Activated naive CD8-positive, alpha-beta T cell treated with anti-CD3 and anti-CD28 coated beads for 36 hours (primary cell): ENCODE measurements at places on chromosomes 7 and 10.

GRCh38 chr10:4685904-4686643 lies 139.9 kb upstream of the AKR1E2 start:
- DNase-seq: no peak

DNA sequence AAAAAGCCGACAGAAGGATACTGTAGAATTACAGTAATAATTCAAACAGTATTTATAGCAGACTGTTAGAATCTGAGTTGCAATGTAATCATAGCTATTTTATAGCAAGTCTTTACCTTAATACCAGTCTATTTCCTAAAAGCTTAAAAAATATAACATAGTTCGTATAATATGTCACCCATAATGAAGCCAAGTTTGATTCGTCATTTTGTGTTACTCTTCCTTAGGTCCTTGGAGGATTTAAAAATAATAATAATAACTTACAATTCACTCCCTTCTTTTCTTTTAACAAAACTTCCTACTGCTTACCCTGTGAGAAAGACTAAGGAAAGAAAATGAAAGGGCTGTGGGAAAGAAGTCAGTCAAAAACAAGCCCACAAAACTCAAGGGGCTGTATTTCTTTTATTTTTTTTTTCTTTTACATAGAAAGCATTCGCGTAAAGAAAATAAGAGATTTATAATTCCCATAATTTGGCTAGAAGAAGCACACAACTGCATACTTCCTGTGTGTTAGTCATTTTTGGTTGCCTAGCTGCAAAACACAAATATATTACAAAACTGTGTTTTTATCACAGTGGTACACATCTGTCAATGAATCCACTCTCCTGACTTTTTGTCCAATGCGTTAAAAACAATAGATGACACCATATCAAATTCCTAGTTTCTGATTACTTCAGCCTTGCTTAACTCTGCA lies 187.2 kb upstream of the CELF2 start:
- DNase-seq: no peak

DNA sequence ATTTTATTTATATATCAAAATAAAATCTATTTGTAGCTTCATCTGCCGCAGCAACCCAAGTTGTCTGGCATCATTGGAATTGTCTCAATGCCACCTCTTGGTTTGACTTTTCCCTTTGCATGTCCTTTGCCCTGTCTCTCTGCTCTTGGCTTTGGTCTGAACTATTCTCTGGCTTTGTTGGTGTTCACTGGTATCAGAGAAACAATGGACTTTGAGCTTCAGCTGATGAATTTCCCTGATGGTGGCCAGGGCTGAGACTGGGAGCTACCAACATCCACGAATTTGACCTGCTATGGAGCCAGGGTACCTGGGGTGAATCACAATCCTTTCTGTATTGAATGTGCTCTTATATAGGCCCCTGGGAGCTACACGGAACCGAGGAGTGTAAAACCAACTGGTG lies 311.7 kb upstream of the KIAA1217 start:
- no peak for DNase-seq

DNA sequence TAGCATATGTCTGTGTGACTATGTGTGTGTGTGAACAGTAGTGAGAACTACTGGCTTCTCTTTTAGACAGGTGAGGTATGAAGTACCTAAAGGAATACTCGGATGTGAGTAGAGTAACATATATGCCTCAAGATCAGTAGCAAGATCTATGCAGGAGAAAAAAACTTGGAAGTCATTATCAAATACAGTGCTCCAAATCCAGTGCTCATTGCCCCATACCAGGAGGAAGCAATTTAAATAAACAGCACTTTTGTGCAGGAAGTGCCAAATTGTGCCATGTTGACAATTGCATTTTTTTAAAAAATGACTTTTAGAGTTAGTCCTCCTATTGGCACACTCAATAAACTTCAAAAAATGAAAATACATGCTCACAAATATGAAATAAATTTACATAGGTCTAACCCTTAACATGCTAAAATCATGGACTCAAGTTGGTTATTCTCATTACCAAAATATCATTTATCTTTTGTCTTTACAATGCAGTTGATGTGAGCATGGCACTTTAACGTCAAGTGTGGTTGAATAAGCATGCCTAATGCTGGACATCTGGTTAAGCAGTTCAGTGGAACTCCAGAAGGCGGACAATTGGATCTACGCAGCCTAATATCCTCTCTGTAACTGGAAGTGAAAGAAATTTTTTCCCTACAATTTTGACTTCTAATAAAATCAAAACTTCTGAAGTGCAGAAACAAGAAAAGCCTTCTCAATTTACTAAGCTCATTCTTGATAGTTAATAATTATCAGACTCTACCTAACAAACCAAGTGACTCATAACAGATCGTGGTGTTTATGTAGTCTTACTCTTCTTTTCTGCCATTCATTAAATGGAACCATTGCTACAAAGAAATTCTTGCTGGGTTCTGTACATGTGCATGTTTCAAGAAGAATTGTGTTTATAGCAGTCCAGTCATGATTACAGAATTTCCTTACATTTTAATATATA lies 195.2 kb downstream of the MDFIC start:
- DNase-seq: no peak

DNA sequence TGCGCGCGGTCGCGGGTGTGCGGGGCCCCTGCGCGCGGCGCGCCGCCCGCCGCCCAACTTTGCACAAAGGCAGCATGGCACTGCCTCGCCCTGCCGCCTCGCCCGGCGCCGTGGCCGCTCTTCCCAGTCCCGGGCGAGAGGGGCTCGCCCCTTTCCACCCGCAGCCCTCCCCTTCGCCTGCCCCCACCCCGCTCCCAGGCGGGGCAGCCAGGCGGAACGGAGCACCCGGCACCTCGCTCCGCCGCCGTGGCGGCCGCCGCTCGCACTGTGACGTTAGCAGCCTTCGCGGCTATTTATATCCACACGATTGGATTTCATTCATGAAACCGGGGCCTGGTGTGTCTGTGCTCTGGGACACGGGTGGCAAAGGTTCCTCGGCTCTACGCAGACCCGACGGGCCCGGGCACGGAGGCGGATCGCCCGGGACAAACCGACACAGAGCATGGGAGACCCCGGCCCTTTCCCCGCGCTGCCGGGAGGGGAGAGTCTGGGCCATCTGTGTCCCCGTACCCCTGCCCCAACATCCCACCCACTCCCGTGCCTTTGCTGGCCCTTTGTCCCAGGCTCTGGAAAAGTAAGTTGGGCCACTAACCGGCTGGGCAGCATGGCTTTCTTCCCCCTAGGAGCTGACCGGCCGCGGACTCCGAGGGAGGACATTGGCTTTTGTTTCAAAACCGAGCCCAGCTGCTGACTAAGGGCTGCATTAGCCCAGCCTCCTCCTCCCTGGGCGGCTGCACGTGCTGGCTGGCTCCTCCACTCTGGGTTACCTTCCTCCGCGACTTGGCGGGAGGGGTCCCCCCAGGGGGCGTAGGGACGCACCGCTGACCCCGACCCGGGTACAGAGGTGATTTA lies at the start of gene RHOBTB1:
RHOBTB1 (minus strand) TSS at position 128 of the 852 bp plus-strand sequence. CDS start 32,643 bp downstream, outside the sequence.
- peak; percentile 32 for DNase-seq

DNA sequence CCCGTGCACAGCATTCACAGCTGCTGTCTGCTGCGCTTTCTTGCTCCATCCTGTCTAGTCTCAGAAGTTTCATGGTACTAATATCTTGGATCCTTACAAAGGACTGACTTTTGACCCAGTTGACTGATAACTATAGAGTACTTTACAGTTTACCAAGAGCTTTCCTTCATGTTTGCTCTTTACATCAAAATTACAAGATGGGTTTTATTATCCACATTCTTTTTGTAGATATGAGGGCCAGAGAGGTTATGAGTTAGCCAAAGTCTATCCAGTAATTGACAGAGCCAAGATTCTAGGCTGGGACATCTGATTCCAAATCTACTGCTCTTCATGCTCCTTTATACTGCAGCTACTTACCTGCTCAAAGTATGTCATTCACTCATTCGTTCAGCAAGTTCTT lies 218.2 kb downstream of the AUTS2 start:
- DNase-seq: no peak

DNA sequence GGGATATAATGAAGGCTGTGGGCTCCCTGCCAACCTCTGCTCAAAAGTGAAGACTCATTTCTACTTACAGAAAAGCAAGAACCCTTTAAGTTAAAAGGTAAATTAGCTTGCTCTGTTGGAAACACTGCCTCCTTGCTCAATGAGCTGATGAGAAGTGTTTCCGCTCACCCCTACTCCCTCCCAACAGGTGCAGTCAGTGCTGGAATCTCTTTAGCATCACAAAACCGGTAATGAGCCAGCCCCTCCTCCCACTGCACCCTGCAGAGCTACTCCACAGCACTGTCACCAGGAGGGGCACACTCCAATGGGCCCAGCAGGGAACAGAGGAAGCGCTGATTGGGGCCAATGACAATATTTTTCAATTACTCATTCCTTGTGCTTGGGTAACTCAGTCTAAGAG lies 262.5 kb downstream of the TCERG1L start:
- no peak for DNase-seq

DNA sequence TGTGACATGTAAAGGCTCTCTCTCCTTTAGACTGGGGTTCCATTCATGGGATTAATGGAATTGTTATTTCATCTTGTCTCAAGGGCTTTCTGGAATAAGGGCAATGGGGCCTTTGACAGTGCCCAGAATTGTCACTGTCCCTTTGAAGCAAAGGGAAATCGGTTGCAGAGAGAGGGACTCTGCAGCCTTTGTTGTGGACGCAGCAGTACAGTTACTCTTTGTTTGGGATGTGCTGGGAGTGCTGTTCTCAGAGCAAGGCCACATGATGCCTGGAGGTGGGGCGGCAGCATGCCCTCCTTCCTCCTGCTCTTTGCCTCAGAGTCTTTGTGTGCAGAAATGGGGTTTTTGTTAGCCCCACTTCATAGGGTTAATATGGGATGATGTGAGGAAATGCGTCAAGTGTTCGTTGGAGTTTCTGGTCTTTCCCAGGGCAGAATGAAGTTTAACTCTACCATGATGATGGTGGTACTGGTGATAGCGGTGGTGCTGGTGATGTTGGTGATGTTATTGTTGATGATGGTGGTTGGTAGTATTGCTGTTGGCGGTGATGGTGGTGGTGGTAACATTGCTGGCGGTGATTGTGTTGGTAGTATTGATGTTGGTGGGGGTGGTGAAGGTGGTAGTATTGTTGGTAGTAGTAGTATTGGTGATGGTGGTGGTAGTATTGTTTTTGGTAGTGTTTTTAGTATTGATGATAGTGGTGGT lies 45.3 kb downstream of the DOCK1 start:
- no peak for DNase-seq

- DNase-seq: no peak
Measured at GRCh38 chr10:796233-796632, 106.8 kb upstream of the DIP2C start.

DNA sequence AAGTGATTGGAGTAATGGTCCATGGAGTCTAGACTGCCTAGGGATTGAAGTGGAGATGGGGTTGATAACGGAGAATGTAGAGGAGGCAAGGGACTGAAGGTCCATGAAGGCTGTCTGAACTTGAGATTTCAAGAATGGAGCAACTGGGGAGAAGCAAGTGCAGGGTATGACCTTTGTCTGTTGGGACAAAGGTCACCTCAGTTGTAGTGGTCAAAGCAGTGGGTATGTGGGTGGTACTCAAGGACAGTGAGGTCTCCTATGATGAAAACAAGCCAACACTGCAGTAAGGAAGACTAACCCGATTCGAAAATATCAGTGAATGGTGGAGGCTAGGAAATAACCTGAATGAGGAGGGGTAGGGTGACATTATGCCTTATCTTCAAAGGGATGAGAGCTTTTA lies 5.4 kb upstream of the DDX21 start:
- DNase-seq: no peak

DNA sequence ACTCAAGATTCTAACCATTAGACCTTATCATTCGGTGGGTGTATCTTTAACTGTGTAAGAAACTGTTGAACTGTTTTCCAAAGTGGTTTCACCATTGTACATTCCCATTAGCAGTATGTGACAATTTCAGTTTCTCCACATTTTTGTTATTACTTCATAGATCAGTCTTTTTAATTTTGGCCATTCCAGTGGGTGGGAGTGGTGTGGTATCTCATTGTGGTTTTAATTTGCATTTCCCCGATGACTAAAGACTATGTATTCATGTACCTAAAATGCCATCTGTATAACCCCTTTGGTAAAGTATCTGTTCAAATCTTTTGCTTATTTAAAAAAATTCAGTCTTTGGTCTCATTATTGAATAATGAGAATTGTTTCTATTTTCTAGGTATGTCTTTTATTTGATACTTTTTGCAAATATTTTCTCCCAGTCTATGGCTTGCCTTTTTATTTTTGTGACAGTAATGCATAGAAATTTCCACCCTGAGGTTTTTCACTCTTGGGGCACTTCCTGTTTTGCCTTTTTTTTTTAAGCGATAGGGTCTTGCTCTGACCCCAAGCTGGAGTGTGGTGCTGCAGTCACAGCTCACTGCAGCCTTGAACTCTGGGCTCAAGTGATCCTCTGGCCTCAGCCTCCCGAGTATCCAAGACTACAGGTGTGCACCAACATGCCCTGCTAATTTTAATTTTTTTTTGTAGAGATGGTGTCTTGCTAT lies 141.1 kb upstream of the ITGB1 start:
- DNase-seq: no peak

DNA sequence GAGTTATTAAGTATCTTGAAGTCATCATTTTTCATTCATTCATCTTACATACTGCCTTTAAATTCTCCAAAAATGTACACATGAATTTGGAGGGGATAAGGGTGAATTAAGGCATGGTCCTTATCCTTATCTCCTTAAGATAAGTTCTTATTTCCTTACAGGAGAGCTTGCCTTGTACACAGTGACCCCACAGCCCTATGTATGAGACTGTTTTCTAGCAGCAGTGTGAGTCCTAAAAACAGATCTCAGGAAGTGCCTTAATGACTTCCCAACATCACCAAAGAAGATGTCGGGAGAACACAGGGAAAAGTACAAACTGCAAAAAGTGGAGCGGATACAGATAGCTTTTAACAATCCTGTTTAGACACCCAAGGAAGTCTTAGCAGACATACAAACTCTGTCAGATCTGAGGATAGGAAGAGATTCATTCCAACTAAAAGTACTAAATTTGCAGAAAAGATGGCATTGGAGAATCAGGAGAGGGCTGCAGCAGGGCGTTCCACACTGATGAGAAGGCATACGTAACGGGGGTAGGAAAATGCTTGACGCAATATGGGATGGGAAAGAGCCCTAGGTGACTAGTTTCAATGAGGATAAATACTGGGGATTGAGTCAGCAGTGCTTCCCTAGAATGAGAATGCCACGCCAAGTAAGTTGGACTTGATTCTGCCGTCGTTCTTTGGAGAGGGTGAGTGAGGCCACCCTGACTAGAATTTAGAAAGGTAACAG lies 570.2 kb downstream of the PARD3 start:
- no peak for DNase-seq
